CD4-positive, alpha-beta memory T cell (primary cell): ENCODE measurements at places on chromosomes 16 and 17. TPM values are rescaled to one million over a fixed set of nuclear protein-coding genes. Genes with fewer than 3 reads are reported as not detected.

GRCh38 chr17:80959330-80960036, 32.2 kb upstream of the CHMP6 start:
- no peaks in the 10 kb centered on the region for H3K4me1 ChIP-seq
- H3K27ac ChIP-seq: no peak overlapping the region
- no peaks in the 10 kb centered on the region for H3K27me3 ChIP-seq
- no peak for DNase-seq
- H3K4me3 ChIP-seq: no peak overlapping the region

The CMTM2 gene
- total RNA-seq: 0.72 TPM

- no peaks in the 10 kb centered on the region for H3K36me3 ChIP-seq
- H3K27me3 ChIP-seq: no peaks in the 10 kb centered on the region
- H3K4me3 ChIP-seq: no peak overlapping the region
- H3K27ac ChIP-seq: no peak overlapping the region
Measured at GRCh38 chr17:21417921-21418320, 41.8 kb downstream of the KCNJ12 start.

The ABAT gene
- 10.8 TPM for total RNA-seq

- DNase-seq: no peak
- H3K27ac ChIP-seq: no peak overlapping the region
- no peaks in the 10 kb centered on the region for H3K36me3 ChIP-seq
- no peak overlapping the region for H3K4me3 ChIP-seq
- no peaks in the 10 kb centered on the region for H3K27me3 ChIP-seq
- no peaks in the 10 kb centered on the region for H3K4me1 ChIP-seq
Measured at GRCh38 chr16:52470585-52470984, 76.4 kb downstream of the TOX3 start.

- no peaks in the 10 kb centered on the region for H3K36me3 ChIP-seq
- no peak overlapping the region for H3K4me3 ChIP-seq
- no peak for DNase-seq
- H3K4me1 ChIP-seq: no peaks in the 10 kb centered on the region
Measured at GRCh38 chr16:88669980-88670379, 7.1 kb upstream of the MVD start.

The SRL gene
- total RNA-seq: not detected

DNA sequence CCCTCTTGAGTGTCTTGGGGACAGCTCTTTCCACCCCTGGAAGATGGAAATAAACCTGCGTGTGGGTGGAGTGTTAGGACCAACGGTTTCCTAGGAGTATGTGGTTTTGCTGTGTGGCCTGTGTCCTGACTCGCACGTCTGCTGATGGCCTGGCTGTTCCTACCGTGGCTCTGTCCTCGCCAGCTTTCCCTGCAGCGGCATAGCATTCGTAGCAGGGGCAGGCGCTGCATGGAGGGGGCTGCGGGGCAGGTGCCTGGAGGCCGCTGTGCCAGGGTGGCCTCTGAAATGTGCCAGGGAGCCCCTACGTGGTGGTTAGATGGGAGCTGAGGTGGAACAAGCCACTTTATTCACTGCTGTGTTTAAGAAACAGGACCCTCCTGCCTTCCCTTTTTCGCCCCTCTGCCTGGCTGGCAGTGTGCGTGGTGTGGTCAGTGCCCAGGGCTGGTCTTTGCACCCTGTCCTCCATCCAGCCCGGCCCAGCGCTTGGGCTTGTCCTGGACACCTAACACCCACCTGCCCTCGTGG, 10.6 kb downstream of the SLC16A3 start:
- H3K27ac ChIP-seq: peak overlapping the region; percentile 12
- DNase-seq: no peak
- peaks cover 66% of the 10 kb centered on the region for H3K4me1 ChIP-seq
- peaks cover 24% of the 10 kb centered on the region for H3K36me3 ChIP-seq
- H3K27me3 ChIP-seq: no peaks in the 10 kb centered on the region

DNA sequence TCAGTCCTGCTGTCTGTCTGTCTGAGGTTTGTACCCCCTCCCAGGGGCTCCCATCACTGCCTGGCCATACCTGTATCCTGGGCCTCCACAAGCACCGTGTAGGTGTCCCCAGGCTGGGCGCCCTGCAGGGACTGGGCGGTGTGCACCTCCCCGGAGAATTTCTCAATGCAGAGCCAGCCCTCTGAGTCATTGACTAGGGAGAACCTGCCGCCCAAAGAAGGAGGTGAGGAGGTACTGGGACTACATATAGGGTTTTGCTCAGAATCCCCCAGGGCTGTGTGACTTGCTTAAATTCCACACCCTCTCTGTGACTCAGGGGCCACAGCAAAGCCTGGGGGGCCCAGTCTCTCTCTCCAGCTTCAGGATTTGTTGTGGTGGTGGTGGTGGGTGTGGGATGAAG, 7.6 kb downstream of the CDH16 start:
- peaks cover 2% of the 10 kb centered on the region for H3K4me1 ChIP-seq
- DNase-seq: no peak
- no peaks in the 10 kb centered on the region for H3K27me3 ChIP-seq
- no peak overlapping the region for H3K4me3 ChIP-seq
- H3K27ac ChIP-seq: no peak overlapping the region

DNA sequence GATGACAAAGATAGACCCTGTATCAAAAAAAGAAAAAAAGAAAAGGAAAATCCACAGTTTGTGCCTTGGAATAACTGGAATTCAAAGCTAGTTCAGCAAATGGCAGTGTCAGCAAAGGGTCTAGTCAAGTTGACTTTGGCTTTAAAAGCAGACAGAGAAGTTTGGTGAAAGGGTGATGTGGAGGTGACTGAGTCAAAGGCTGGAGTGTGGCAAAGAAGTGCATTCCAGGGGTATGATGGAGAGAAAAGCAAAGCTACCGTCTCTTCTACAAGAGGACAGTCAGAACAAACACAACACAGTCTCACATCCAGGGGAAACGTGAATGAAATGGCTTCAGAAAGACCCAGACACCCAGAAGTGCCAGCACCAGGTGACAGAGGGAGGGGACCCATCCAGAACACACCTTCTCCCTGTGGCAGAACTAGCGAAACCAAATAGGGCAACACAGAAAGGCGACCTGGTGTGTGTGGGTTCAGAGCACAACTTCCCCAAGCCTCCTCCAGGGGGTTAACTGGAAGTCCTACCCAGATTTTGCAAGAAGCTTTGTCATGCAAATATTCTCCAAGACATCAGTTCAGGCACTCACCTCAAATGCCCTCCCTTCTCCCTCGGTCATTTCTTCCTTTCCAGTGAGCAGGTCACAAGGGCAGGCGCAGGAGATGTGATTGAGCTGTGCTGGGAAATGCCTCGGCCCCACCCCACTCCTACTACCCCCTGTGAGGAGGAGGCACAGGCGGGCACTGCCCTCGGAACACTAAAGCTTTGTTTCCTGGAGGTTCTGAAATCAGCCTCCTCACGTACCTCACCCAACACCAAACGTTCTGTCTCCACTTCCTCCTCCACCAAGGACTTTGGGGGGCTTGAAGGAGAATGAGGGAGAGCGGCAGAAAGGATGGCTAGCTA, 481.9 kb downstream of the SOX9 start:
- H3K4me3 ChIP-seq: no peak overlapping the region
- DNase-seq: no peak
- no peaks in the 10 kb centered on the region for H3K27me3 ChIP-seq
- no peaks in the 10 kb centered on the region for H3K36me3 ChIP-seq
- H3K4me1 ChIP-seq: no peaks in the 10 kb centered on the region
